A549 treated with ZK216348 at 1 μM for 4 hours (cell line): ENCODE measurements at places on chromosomes 5 and 9. TPM values are rescaled to one million over a fixed set of nuclear protein-coding genes. Genes with fewer than 3 reads are reported as not detected.

Gene FAM174A
- total RNA-seq: 7.9 to 15.3 TPM (median 14.0 TPM) in 5 replicates

Gene NLN
- total RNA-seq: 50.0 to 83.1 TPM (median 69.1 TPM) in 5 replicates

Gene ARHGEF28
- 11.7 to 13.6 TPM (median 13.0 TPM) in 5 replicates for total RNA-seq

Gene MYO10
- 40.3 to 53.4 TPM (median 43.2 TPM) in 5 replicates for total RNA-seq

Gene SLC34A3
- 0.13 to 0.19 TPM in 2 of 5 replicates, not detected in the others for total RNA-seq

Gene BHMT2
- total RNA-seq: not detected in 5 replicates

Gene OR1J2
- not detected in 5 replicates for total RNA-seq

Gene PCDHGA12
- total RNA-seq: not detected in 5 replicates

Gene HRH2
- 0.46 to 0.73 TPM (median 0.51 TPM) in 5 replicates for total RNA-seq
